Hepatocyte (in vitro differentiated cells): ENCODE measurements at places on chromosomes 1 and 21.

- peak; percentile 93 for DNase-seq
These were observed 9.2 kb downstream of the ABCG1 start for GRCh38 chr21:42227909-42228708.

GRCh38 chr21:25929856-25930520 is 195.2 kb downstream of the GABPA start:
- peak; percentile 21 for DNase-seq

GRCh38 chr1:85394130-85394529 is 70.8 kb downstream of the DDAH1 start:
- no peak for DNase-seq

DNA sequence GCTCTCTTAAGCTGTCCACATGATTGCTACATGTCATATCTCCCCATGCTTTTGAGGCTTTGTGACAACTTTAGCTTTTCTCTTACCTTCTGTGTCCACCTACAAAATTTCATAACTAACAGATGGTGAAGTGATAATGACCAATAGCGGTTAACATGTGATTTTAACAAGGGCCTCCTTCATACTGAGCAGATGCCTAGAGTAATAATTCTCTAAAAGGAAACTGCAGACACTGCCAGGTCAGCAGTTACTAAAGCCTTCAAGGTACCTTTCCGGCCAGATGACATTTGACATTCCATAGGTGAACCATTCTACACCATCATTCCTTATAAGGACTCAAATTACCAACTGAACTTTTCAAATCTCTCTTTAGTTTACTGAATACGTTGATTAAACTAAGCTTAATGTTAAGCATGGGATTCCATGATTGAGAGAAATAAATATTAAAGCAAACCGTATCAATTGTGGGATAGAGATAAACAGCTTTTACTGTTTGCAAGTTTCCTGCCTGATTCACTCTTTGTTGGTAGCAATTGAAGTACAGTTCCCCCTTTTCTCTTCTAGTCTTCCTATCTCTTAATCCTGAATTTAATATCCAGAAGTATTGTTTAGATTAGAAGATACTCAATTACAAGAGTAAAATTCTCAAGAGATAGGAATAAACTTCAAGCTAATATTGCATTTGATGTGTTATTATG is 205.1 kb downstream of the PLA2G4A start:
- DNase-seq, result no peak

- no peak for DNase-seq
These were observed 131.1 kb downstream of the KIAA0319L start for GRCh38 chr1:35426097-35426586.

- DNase-seq, result peak; percentile 71
These were observed 39.8 kb downstream of the LHX4 start for GRCh38 chr1:180269645-180270529.

GRCh38 chr1:200556002-200556401 is 64.5 kb downstream of the KIF14 start:
- DNase-seq, result no peak
